ENCODE measurements at places on chromosomes 7 and 10. TPM values are rescaled to one million over a fixed set of nuclear protein-coding genes. Genes with fewer than 3 reads are reported as not detected.

DNA sequence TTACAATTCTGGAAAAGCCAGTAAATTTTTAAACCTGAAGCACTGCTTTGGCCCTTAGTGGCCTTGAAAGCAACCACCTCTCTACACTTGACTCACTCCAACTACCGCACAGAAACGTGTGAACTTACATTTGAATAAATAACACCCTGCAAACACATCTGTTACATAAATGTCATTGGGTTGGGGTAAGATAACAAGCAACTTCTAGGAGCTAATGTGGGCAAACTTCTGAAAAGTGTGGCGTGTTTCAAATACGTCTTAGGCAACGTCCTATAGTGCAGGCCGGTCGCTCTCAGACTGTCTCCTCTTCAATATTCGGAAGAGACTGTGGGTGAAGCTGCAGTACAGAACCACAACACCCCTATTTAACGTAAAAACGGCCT lies 474 bp downstream of the ORC5 start:
- H3K27me3 ChIP-seq = no peaks in the 10 kb centered on the region
- no peak for DNase-seq
- H3K36me3 ChIP-seq = peaks cover 9% of the 10 kb centered on the region

NKX1-2 gene
- polyA plus RNA-seq = not detected

DNA sequence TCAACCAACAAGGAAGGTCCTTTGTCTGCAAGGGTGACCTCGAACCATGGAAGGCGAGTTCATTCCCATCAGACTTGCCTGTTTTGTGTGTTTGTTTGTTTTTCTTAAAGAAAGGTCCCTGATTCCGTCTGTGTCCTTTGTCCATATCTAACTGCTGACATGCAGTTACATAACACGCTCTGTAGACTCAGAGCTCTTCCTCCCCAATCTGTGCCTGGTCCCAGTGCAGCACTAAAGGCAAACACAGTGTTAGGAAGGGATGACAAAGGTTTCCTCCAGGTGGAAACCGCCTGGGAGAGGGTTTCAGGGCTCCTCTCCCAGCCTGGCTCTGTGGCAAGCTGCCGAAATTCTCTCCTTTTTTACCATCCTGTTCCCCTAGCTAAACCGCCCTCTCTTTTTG lies 13.4 kb downstream of the JCAD start:
- no peak overlapping the region for H3K4me3 ChIP-seq
- no peak for DNase-seq
- peaks cover 27% of the 10 kb centered on the region for H3K4me1 ChIP-seq
- H3K27ac ChIP-seq = no peak overlapping the region
- no peaks in the 10 kb centered on the region for H3K36me3 ChIP-seq
- no peaks in the 10 kb centered on the region for H3K27me3 ChIP-seq

DNA sequence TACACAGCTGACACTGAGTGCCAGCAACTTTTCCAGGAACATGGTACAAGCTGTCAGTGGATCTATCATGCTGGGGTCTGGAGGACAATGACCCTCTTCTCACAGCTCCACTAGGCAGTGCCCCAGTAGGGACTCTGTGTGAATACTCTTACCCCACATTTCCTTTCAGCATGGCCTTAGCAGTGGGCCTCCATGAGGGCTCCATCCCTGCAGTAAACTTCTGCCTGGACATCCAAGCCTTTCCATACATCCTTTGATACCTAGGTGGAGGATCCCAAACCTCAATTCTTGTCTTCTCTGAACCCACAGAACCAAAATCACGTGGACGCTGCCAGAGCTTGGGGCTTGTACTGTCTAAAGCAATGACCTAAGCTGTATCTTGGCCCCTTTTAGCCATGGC lies 116.8 kb downstream of the IQUB start:
- no peaks in the 10 kb centered on the region for H3K36me3 ChIP-seq
- no peak overlapping the region for H3K27ac ChIP-seq
- DNase-seq = no peak
- H3K4me3 ChIP-seq = no peak overlapping the region
- no peaks in the 10 kb centered on the region for H3K27me3 ChIP-seq

Data from lung (tissue), 17 donors.